Dermis microvascular lymphatic vessel endothelial cell (primary cell): ENCODE measurements at places on chromosomes 2 and 18.

DNA sequence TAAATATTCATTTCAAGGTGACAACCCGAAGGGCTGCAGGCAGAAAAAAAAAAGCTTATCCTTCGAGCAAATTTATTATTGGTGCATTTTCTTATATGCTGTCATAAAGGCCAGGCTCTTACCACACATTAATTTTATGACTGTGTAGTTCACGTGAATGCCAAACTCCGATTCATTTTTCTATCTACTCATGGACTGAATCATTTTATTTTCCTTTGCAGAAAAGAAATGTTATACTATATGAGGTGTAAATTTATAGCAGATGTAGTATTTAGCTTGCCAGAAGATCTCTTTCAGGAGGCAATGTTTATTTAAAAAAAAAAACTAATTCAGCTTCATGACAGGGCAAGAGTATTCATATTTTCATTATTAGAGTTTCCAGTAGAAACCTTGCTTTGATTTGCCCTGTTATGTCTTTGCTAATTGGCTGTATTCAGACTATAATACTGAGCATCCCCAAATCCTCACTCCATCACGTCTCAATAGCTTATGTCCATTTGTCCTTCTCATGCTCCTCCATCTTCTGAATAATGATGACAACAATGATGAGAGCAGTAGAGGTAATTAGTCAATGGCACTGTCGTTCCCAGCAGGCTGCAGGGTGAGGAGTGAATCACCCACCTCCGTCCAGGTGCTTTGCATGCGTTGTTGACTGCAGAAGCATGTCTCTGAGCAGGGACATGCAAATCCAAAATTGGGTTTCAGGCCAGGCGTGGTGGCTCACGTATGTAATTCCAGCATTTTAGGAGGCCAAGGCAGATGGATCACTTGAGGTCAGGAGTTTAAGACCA lies 101.1 kb upstream of the RAB12 start:
- no peak for DNase-seq

DNA sequence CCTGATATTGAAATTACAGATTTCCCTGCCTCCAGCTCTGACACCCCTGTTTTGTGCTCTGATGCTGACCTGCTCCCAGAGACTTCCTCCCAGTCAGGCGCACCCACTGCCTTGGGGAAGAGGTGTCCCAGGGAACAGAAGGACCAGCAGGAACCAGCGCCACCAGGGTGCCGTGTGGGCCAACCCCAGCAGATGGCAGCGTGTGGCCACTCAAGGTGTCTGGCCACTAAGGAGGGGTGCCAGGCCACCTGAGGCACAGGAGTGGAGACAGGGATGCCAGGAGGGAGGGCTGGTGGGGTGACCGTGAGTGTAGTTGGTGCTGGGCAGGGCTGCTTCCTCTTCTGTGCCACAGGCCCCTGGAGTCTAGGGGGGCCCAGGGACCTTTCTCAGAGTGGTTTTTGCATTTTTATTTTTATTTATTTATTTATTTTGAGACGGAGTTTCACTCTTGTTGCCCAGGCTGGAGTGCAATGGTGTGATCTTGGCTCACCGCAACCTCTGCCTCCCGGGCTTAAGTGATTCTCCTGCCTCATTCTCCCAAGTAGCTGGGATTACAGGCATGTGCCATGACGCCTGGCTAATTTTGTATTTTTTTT lies 56.0 kb downstream of the TEX44 start:
- DNase-seq, result peak; percentile 67

- DNase-seq, result no peak
Measured at GRCh38 chr2:206198677-206199076, 39.0 kb downstream of the EEF1B2 start.

- DNase-seq, result no peak
Measured at GRCh38 chr2:100606332-100606725, 43.5 kb downstream of the PDCL3 start.

- DNase-seq, result peak; percentile 36
Measured at GRCh38 chr18:47036298-47036874, 965 bp upstream of the ELOA2 start.

DNA sequence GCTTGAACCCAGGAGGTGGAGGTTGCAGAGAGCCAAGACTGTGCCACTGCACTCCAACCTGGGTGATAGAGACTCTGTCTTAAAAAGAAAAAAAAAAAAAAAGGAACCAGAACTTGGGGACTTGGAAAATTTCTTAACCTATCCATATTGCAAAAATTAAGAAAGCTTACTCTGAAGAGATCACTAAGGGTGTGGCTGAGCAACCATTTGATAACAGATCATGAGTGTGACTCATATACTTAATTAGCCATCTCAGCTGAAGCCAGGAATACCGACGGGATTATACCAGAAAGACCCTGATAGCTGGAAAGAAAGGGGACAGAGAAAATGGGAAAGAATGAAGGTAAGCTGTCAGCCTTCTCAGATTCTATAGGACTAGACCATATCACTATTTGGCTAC lies 7.1 kb upstream of the ADD2 start:
- DNase-seq, result no peak
